ENCODE measurements at places on chromosomes 16 and 17.

DNA sequence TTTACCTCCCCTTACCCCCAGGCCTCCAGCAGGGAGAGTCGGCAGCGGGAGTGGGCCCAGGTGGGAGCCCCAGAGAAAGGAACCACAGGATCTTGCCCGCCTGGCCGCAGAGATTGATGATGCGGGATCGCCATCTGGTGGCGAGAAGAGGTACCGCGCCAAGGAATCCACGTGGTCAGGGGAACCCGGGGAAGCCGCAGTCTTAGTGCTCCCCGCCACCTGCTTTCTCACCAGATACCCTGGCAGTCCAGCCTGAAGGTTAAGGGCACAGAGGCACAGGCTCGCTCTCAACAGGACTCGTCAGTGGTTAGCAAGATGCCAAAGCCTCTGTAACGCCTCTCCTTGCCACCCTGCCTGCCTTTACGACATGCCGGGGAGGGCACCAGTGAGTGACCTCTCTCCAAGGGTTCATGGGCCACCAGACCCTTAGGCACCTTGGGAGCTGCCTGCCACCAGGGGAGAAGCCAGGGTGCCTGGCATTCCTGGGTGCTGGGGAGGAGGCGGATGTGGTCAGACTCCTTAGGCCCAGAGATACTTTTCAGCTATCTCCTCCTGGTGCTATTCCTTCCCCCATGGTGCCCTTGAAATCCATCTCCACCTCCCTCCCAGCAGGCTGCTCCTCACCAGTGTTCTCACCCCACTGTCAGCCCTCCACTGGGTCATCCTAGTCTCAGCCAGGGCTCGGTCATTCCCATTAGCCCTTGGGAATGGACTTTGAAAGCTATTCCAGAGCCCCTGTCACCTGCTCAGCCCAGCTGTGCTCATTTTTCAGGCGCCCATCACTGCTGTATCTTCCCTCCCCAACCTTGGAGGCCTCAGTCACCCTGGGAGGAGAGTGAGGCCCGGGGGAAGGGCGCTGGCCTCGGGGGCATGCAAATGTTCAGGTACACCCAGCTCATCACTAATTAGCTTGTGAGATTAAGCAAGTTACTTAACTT is 5.5 kb upstream of the RHBDF2 start:
- peak; percentile 57 for DNase-seq

DNA sequence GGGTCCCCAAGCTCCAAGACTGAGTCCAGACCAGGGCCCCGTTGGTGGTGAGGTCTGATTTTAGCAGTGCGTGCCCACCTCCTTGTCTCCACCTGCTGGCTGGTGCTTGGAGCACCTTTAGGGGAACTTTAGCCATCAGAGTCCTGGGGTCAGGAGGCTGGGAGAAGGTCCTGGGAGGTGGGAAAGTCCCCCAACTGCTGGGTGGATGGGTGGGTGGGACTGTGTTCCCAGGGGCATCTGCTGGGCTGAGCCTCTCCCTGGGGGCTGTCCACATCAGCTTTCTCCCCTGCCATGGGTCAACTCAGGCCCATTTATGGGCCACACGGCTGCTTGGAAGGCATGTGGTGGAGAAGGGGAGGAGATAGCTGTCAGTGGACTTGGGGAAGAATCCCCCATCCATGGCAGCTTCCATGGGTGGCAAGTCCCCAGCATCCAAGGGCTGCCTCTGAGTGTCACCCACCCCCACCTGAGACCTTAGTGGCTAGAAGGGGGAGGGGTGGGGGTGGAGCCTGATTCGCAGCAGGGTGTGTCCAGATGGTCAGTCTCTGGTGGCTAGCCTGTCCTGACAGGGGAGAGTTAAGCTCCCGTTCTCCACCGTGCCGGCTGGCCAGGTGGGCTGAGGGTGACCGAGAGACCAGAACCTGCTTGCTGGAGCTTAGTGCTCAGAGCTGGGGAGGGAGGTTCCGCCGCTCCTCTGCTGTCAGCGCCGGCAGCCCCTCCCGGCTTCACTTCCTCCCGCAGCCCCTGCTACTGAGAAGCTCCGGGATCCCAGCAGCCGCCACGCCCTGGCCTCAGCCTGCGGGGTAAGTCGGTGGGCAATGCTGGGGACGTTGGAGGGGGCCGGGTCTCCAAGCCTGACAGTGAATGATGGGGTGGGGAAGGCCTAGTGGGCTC is at the start of gene TRPV2:
Gene TRPV2 (plus strand): TSS at position 541 of the 894 bp plus-strand sequence. CDS start 2,098 bp downstream, outside the sequence.
- DNase-seq = no peak

GRCh38 chr16:5895137-5895536 is 797.5 kb upstream of the EEF2KMT start:
- peak; percentile 73 for DNase-seq

GRCh38 chr17:74954665-74955421 is 17.7 kb downstream of the HID1 start:
- DNase-seq = no peak

- DNase-seq = peak; percentile 22
These were observed 27.9 kb upstream of the DBNDD1 start for GRCh38 chr16:90046971-90047713.

DNA sequence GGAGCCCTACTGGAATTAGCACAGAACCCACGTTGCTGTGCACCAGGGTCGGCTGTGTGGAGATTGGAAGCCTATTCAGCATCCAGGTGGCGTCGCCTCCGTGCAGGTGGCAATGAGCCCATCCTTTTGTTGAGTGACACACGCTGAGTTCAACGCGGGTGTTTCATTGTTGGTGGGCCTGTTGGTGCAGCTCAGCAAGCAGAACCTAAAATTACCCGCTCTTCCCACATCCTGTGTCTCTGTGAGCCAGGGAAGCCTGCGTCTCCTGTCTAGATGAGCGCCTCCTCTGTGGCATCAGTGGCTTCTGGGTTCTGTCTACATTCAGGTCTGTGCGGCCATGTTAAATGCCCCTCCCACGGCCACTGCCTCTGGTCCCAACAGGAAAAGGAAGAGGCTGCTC is 14.5 kb downstream of the CD2BP2 start:
- DNase-seq = no peak

DNA sequence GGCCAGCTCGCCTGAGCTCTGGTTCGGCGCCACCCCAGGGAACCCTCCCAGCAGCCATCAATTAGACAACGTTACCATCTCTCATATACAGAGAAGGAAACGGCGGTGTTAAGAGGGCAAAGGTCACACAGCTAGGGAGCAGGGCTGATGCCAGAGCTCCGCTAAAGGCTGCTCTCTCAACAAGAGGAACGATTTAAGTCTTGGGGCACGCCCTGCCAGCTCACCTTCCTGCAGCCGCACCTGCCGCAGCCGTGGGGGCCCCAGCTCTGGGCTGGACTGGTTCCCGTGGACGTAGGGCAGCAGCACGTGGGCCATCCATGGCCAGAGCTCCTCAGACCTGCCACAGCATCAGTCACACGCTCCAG is 43.5 kb downstream of the PKD1 start:
- no peak for DNase-seq

- DNase-seq = peak; percentile 49
These were observed 844 bp downstream of the TBKBP1 start for GRCh38 chr17:47694581-47695428.

DNA sequence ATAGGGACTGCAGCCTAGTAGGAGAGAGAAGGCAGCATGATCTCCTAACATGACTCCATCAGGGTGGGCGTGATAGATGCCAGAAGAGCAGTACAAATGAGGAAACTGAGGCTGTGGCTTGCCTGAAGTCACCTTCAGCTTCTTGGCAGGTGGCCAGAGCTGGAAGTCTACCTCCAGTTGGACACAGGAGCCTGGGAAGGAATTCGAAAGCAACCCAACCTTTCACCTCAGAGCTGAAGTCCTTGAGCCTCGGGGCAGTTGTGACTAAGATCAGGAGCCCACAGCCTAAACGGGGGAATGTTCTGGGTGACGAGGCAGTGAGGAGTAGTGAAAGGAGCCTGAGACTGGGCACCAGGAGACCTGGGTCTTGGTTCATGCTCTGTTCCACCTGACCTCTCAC is 9.4 kb upstream of the SLC52A1 start:
- DNase-seq = no peak

GRCh38 chr16:67114793-67115192 is 5.1 kb downstream of the PHAF1 start:
- DNase-seq = peak; percentile 10

- peak; percentile 62 for DNase-seq
These were observed 474.6 kb downstream of the PMP22 start for GRCh38 chr17:14790521-14790920.

GRCh38 chr16:79776243-79776847 is 175.8 kb upstream of the MAF start:
- DNase-seq = peak; percentile 63

GRCh38 chr17:50205963-50206505 is 4.6 kb upstream of the COL1A1 start:
- DNase-seq = no peak

DNA sequence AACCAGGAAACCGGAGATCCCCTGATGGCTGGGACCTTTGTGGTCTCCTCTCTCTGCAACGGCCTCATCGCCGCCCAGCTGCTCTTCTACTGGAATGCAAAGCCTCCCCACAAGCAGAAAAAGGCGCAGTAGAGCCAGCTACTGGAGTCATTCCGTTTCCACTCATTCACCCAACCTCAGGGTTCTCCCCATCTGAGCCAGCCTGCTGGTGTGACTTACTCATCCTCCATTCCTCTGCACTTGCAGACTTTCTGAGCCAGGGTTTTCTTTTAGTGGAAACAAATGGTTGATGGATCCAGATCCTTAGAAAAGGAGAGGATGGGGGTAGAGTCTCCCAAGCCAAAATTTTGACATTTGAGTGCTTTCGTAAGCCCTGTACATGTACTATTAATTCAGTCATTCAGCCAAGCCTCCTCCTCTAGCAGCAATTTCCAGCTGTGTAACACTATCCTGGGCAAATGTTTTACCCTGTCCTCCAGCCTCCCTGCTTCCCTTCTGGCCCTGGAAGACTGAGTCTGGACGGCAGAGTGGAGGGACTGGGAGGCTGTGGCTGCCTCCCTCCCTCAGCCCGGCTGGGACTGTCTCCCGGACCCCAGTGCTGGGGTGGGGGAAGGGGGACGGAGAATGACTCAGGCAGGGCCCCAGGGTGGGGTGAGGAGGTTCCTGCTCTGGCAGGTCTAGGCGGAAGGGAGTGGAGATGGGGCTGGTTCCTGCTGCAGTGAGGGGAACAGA is 2.3 kb downstream of the SOX15 start:
- peak; percentile 95 for DNase-seq

- no peak for DNase-seq
These were observed 435.5 kb downstream of the CA10 start for GRCh38 chr17:51722994-51723393.

GRCh38 chr16:84841787-84842300 is 22.1 kb downstream of the CRISPLD2 start:
- no peak for DNase-seq

DNA sequence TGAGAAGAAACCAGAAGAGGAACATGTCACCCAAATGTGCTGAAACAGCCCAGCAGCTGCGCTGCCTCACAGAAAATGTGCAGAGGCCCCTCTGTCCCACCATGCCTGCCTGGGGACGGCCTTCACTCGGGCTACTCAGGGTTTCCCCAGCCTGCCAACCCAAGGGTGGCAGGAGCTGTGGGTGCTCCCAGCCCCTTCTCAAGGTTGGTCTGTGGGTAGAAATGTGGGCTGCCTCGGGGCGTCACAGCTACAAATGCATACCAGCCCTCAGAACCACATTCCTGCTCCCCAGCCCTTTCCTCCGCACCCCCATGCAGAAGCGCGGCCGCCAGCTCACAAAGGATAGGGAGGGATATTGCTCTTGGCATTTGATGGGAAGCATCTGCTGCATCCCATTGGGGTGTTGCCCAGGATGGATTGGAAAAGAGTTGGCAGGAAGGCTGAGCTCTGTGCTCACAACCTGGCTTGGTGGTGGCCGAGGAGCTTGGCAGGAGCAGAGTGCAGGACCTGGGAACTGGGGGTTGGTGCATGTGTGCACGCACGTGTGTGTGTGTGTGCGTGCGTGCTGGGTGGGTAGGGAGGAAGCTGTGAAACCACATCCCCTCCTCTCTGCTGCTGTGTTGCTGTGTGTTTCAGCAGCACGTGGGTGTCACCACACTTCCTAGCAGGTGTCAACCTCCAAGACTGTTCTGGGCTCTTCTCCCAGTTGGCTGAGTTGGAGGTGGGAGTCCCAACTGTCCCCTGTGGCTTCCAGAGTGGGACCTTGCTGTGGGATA is 304.4 kb downstream of the SEC14L1 start:
- DNase-seq = peak; percentile 71

DNA sequence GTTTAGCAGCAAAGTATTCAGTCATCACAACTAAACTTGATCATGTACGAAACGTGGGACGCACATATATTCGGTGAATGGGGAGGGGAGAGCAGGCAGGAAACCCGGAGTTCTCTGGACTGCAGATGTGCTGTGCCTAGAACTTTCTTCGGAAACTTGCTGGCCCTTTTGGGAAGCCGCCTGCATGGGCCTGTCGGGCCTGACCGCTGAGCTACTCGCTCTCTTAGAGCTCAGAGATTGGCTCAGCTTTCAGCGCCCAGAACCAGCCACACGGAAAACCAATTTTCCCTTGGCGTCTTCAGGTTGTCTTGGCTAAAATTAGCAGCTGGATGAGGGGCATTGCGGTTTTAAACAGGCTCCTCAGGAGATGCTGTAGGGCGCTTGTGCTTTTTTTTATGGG is 38.1 kb downstream of the ZDHHC7 start:
- no peak for DNase-seq

GRCh38 chr16:35744084-35744483 is 2284.7 kb downstream of the TP53TG3F start:
- no peak for DNase-seq

DNA sequence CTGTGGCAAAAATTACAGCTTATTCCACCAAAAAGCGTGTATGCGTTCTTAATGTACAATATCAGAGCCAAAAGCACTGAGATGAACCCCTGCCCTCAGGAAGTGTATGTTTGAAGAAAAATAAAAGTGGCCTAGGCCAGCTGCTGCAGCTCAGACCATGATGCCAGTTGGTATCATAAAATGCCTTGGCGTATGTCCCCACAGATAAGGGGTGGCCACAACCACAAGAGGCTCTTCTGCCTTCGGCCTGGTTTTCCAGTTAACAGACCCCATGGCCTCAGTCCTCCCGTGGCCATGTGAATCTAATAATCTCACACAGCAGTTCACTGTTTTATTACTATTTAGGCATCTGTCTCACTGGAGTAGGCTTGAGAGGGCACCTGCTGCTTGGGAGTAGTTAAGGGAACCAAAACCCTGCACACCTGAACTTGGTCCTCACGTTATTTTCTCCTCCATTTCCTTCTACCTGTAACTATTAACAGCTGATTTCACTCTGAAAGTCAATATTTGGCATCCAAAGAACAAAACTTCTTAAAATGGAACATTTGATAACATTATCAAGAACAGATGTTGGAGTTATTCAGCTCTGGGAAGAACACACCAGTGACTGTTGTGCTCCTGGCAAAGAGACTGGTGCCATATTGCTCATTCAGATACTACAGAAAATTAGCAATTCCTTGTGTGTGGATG is 34.8 kb upstream of the ERN1 start:
- DNase-seq = no peak

DNA sequence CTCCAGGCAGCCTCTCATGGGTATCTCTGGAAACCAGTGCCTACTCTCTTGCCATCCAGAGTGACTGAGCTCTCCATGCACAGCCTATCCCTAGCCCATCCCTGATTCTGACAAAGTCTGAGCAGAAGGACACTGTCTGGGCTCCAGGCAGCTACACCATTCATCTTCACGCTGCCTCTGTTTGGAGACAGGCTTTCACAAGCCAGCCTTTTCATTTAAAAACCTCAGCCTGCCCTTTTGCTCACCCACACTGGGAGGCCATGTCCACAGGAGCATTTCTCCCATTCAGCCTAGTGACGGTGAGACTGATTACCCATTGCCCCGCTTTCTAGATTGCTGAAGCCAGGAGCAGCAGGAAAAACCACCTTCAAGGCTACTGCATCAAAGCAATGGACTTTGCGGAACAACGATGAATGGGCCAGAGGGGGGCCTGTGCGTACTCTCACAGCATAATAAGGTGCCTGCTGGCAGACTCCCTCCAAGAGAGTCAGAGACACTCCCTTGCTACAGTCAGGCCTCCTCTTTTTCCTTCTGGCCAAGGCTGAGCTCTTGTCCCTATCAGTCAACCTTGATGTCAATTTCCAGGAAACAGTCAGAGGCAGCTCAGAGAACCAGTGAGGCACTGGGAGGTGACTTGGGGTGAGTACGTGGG is 24.7 kb upstream of the CDH13 start:
- DNase-seq = no peak

Data from fibroblast of skin of abdomen (primary cell).